NCI-H345 (cell line): ENCODE measurements at places on chromosomes 3 and 15.
A peak's percentile ranks its signal among the peaks of the same experiment; 100 is the strongest.

DNA sequence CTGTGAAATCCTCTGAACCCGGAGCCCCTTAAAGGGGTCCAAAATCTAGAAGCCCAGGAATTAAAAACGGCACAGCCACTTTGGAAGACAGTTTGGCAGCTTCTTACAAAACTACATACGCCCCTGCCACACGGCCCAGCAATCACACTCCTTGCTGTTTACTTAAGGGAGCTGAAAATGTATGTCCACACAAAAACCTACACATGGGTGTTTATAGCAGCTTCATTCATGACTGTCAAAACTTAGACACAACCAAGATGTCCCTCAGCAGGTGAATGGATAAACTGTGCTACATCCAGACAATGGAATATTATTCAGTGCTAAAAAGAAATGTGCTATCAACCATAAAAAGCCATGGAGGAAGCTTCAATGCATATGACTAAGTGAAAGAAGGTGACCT is 162.5 kb downstream of the NUP210 start:
- DNase-seq = no peak

GRCh38 chr3:132253262-132253878 is 63.8 kb upstream of the ACP3 start:
- DNase-seq = peak; percentile 24

- peak; percentile 72 for DNase-seq
Measured at GRCh38 chr3:72100601-72101187, 315.7 kb upstream of the PROK2 start.

DNA sequence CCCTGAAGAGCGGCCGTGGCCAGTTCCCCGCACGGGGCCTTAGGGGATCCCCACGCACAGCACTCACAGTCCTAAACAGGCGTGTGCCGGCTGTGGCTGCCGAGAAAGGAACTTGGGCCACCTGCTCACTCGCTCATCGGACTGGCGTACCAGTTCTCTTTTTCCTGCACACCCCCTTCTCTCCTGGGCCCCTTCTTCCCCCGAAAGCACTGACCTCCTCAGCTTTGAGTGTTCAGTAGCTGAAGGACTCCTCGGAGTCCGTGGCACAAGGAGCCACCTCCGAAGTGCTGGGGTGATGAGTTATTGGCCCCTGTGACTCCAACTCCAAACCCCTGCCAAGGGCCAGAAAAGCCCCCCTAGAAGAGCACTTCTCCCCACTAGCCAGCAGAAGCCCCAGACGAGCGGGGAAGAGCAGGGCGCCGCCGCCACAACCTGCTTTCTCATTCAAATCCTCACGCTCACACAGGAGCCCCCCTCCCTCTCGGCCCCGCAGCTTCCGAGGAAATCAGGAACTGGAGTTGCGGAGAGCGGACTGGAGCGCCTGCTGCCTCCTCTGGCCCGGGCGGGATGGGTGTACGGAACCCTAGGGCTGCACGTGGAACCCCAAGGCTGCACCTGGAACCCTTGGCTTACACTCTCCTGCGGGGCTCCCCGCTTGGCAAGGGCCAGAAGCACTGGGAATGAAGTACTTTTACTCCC is at the start of gene PLCH1:
Gene PLCH1, minus strand, starts transcription at position 446 of the 699 bp plus-strand sequence. CDS start 40,847 bp downstream, outside the sequence.
- DNase-seq = peak; percentile 68

DNA sequence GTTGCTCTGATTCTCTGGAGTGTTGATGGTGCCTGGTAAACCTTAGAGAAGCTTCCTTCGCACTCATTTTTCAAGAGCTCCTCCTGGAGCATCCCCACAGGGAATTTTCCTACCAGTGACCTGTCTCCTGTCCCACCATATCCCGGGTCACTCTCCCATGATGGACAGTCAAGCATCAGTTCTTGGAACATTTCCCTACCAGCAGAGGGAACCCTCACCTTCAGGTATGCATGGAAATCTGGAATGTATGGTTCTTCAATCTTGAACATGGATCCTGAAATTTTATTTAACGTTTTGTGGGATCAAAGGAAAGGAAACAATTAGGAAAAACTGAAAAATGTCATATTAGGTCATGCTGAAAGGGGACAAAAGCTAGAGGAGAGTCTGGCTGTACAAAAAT is 153.8 kb downstream of the SPATA16 start:
- DNase-seq = no peak

GRCh38 chr3:117278424-117279190 is 569.0 kb downstream of the TUSC7 start:
- DNase-seq = no peak

DNA sequence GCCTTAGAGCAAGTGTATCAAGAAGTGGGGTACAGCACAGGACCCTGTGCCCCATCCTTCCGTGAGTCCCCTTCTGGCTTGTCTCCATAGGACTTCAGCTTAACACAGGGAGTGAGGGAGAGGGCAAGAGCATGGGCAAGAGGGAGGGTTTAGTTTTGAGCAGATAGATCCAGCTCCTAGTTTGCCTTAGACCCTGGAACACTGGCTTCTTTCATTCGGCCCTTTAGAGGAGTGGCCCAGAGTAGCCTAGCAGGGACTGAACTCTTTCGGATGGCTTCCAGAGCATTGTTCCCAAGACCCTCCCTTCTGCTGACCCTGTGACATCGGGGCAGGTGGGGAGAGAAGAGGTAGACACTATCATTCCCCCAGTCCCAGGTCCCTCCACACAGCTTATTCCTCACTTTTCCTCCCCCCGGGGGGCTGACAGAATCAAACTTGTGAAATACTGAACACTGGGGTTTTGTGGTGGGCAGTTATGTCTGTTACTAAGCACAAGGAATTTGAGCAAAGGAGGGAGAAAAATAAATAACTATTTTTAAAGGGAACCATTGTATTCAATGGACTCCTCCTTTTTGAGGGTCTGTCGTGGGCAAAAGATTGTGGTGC is 289.6 kb upstream of the C2CD4B start:
- no peak for DNase-seq

DNA sequence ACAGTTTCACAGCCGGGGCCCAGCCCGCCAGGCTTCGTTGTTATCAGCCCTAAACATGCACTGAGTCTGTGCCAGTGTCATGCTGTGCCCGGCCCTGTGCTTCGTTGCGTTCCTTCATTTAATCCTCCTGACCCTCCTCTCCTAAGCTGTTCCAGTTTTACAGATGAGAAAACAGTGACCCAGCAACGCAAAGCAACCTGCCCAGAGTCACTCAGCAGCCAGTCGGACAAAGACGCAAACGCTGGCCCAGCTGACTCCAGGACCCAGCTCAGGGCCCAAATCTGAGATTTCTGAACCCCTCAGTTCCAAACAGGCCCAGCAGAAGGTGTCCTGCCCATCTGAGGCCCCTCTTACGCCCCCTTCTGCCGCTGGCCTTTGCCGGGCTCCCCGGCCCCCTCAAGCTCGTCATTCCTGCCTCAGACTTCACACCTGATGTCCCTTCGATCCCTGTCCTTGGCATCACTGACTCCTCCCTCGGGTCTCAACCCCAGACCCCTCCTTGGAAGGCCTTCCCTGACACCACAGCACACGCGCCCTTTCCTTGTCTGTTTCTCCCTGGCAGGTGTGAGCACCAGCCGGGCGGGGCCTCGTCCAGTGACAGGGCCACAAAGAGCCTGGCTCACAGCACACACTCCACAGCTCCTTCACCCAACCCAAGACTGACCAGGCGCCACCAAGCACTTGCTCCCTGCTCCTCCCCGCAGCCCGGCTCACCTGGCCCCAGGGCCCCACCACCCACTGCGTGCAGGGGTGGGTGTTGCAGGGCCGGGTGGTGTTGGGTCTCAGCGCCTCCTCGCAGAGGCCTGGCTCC is 48.1 kb downstream of the ADAMTS7 start:
- no peak for DNase-seq
